Ureter (tissue), 1 donor: ENCODE measurements at places on chromosomes 5 and 9.

GRCh38 chr5:123449424-123449974 lies 26.3 kb upstream of the CEP120 start:
- no peak for DNase-seq

DNA sequence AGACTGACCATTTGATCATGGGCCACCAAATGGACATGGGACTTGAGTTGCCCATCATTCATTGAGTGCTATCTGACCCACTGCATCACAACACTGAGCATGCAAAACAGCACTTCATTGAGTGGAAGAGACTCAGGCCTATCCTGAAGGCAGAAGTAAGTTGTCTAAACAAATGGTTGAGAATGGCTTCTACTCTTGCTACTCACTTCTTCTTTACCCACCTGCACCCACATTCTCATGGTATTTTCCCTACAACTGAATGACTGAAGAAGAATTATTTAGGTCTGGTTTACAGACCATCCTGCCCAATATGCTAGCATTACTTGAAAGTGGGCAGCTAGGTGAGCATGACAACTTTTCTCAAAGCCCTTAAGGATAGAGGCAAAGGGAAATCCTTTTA lies 41.0 kb upstream of the PIP5K1B start:
- no peak for DNase-seq

DNA sequence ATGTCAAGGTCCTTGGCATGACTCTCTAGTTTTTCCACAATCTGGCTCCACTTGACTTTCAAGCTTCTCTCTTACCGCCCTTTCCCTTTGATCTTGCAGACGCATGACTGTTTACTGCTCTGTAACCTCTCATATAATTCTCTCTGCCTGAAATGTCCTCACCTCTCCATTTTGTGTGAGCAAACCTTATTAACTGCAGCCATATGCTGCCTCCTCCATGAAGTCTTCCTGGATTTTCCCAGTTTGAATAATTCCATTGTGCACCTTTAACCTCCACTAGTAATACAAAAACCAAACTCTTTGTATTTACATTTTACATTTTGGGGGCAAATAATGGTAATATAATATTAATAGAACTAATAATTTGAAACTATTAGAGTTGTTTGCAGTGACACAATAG lies 9.5 kb upstream of the C9orf72 start:
- no peak for DNase-seq

DNA sequence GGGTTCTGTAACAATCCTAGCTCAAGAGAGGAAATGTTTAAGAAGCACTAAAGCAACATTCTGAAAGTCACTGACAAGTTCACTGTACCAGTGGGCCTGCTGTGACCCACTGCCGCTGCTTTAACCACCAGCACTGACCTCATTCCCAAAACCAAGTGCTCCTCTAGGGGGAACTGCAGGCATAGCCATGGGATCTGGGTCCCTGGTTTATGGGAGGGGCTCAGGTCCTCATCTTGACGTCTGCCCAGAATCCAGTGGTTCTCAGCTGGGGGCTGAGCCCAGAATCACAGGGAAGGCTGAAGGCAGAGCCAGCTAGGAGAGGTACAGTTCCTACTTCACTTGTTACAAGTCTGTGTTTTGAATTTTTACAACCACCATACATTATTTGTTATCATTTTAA lies 36.1 kb upstream of the SLC2A8 start:
- no peak for DNase-seq

DNA sequence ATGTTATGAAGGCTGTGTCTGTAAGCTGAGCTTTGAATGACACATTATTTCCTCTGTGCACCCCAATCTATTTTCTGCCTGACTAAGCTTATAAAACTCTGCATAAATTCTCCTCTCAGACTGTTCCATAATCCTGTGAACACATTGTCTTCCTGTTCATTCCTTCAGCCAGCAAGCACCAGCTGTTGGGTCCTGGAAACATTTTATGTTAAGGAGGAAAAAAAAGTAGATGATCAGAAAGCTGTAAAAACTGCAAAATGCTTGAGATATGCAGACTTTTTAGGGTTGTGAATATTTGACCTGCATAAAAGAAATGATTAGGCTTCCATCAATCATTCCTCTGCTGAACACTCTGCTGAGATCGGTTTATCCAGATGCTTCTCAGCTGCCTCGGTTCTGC lies 1246.0 kb upstream of the DMAC1 start:
- DNase-seq = no peak

DNA sequence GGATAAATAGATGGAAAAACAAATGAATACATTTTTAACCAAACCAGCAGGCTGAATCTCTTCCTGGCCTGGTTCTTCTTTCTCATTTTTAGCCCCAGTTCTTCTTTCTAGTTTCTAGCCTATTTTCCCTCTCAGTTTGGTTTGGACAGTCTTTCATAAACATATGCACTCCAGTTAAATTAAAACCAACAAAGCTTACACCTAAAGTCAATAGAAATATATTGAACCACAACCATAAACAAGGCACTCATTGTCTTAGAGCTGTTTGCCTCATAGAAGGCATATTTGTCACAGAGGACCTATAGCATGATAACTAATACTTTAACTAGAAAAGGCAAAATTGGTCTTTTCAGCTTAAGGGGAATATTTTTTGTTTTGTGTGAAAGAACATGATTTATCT lies 638.3 kb downstream of the NR2F1-AS1 start:
- DNase-seq = no peak

- DNase-seq = no peak
These were observed 94.3 kb downstream of the STRBP start for GRCh38 chr9:123174079-123174478.

DNA sequence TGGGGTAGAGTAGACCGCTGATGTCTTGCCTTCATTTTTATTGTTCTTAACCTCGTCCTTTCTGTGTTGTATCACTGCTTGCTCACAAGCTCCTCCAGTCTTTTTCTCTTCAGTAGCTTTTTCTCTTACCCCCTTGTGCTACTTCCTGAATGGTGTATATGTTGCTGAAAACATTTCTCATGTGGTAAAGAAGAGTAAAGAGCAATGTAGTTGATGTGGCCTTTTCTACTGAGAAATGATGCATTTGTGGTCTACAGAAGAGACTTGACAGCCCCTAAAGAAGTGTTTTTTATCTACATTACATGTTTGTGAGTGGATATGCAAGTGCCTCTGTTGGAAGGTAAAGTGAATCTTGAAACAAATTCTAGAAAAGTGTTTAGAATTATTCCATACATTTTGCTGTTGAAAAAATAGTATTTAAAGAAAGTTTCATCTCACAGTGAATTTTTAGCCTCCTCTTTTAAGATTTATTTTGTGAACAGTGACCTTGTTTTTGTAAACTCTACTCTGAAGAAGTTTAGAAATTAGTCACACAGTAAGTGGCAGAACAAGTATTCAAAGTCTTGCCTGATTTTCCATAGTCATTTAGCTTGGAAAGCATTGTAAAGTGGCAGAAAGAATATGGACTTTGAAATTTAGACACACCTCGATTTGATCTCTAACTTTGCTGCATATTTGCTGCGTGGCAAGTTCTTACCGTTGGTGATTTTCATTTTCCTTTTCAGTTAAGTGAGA lies 17.4 kb downstream of the CDC42SE2 start:
- DNase-seq = no peak

DNA sequence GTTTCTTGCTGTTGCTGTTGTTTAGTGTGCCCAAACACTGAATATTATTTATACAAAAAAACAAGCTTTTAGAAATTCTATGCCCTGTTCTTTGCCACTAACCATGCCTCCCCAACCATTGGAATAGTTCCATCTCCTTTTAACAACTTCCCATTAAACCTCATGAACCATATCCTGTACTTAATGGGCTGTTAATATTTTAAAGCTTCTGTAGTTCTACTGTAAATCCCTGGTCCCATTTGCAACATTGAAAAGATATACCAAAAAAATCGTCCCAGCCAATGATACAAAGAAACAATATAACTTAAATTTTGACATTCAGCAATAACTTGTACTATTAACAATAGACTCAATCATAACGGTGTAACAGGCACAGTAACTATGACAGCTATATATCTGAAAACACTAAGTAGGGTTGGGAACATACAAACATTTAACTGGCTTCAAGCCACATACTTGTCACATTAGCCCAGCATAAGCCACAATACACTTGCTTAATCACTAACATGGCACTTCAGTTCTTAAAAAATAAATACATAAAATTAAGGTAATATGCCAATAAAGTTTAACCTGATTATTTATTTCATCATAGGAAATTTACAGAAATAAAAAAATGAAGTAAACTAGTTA lies 86.1 kb downstream of the ADAMTS6 start:
- no peak for DNase-seq

DNA sequence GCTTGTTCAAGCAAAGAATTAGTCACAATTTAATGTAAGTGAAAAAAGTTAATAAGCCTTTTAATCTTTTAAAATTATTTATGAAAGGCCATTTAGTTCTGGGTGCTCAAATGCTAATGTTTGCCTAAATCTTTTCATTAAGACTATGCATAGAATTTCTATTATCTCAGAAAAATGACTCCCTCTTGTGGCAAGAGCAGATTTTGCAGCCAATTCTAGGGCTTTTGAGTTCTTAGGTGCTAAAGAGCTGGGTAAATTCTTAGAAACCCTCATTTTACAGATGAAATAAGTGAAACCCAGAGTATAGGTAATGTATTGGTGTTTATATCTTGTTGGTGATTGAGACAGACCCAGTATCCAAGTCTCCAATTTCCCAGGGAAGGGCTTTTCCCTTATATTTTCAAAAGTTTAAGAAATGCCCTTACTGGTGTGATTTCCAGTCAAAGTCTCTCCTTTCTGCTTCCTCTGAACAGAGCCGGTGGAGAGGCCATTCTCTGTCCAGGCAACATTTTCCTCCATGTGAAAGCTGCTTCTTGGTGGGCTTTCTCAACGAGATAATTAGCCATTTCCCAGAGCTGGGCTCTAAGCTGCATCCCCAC lies 24.1 kb upstream of the PCSK5 start:
- DNase-seq = peak; percentile 56

DNA sequence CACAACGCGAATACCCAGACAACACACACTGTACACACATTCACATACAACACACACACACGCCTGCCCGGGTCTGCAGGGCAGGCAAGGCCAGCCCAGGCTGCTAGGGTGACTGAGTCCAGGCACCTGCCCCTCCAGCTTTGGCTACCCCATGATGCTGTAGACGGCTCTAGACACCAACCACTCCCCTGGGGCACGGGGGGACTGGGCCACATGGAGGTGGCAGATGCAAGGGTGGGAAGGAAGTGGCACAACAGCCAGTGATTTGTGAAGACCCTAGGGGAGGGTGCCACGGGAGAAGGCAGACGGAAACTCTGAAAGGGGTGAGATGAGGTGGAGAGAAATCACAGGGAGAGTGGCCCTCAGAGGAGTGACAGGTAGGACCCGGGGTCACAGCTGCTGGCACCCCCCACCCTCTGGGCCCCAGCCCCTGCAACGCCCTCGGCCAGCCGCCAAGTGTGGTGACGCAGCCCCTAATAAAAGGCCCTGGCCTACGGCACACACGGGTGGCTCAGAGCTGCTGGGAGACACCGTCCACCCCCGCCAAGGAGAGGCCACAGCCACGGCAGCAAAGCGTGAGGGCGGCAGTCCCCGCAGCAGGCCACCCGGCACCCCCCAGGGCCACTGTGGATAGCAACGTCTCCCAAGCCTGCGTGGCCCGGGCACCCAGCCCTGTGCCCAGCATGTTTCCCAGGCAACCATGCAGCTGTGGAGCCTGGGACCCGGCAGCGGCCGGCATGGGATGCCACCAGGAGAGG lies 6.6 kb upstream of the CCDC187 start:
- DNase-seq = no peak

DNA sequence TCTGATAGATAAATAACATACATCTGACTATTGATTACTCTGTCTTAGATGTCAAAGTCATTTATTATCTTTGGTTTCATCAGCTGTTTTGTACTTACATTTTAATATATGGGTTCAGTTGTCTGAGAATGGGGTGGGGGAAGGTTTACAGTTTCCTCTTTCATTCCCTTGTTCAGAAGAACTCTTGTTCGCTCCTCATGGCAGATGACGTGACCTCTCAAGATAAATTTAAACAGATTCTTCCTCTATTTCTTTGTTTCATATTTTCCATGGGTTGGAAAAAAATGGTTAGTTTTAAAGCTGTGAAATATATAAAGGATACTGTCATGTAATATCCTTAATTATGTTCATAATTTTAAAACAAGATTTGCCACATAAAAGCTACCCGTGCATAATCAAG lies 61.4 kb downstream of the TSSK1B start:
- DNase-seq = no peak

GRCh38 chr5:99070822-99071221 lies 142.0 kb upstream of the CHD1 start:
- no peak for DNase-seq

GRCh38 chr5:68248896-68249295 lies 33.3 kb downstream of the PIK3R1 start:
- DNase-seq = no peak

DNA sequence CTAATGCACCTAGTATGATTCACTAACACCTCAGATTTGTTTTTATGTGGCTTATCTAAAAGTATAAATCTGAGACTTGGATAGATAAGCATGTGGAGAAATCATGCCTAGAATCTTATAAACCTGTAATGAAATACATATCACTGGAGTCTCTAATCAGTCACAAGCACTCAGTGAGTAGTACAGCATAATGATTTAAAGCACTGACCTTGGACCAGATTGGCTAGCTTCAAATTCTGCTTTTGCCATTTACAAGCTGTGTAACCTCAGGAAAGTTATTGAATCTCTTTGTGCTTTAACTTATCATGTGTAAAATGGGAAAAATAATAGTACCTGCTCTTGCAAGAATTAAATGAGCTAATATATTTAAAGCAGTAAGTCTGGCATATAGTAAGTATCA lies 61.2 kb upstream of the ALDH1A1 start:
- DNase-seq = no peak

GRCh38 chr9:122562134-122562760 lies 9.3 kb downstream of the OR1N2 start:
- no peak for DNase-seq

- no peak for DNase-seq
These were observed 80.6 kb upstream of the SIMC1 start for GRCh38 chr5:176157656-176158055.

GRCh38 chr5:160460377-160461049 lies 38.9 kb downstream of the PTTG1 start:
- no peak for DNase-seq

GRCh38 chr9:78144008-78144381 lies 91.9 kb upstream of the CEP78 start:
- DNase-seq = no peak

DNA sequence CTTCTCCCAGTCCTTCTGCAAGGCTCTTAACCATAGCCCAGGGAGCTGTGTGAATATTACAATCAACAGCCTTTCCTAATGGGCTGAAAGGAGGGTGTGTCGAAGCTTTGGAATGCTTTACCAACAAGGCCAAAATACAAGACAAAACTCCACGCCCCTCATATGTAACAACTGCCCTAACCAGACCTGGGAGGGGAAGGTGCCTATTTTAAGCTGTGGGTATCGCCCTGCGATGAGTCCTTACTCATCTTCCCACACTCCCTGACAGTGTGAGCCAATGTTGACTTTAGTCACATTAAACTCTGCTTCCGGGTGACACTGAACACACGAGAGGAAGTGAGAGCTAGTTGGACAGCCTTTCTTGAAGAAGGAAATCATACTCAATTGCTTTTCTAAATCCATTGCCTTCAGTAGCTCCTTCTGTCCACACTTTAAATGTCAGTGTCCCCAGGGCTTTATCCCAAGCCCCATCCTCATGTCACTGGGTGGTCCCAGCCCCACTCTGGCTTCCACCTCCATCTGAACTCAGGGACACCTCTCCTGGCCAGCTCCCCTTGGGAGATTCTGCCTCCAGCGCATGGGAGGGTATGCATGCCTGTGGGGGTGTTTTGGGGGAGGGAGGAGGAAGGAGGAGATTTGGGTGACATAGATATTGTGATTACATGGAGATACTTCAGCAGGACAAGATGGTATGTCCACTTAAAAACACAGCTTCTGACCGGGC lies 6.5 kb upstream of the TBC1D9B start:
- DNase-seq = no peak
